Stimulated activated naive CD8-positive, alpha-beta T cell treated with anti-CD3 and anti-CD28 coated beads, Interleukin-15, amount 100 ng/mL, for 72 hours (primary cell): ENCODE measurements at places on chromosomes 4 and X.

- DNase-seq, result no peak
Observed at GRCh38 chr4:109469915-109470314, 36.3 kb downstream of the SEC24B start.

- DNase-seq, result no peak
Observed at GRCh38 chr4:62806816-62807215, 1602.4 kb downstream of the TECRL start.

- DNase-seq, result no peak
Observed at GRCh38 chrX:153968255-153968654, 3.4 kb downstream of the HCFC1 start.

DNA sequence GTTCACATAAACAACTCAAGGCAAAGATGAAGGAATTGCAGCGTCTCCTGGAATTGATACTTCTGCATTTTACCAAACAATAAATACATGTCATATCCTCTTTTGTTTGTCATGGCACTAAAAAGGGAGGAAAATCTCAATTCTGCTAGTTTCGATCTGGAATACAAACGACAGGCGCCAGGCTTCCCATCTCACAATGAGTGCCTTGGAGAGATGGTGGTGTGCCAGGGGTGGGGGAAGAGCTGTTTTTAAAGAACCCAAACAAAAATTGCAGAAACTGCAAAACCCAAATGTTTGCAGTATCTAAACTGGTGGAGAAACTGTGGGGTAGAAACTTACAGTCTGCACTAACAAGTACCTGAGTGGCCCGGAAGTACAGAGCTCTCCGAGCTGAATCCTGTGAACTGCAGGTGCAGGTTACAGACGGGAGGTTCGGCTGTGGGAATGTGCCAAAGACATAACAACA is 53.0 kb upstream of the KLF3 start:
- DNase-seq, result no peak

- DNase-seq, result no peak
Observed at GRCh38 chrX:43641691-43642090, 14.4 kb upstream of the MAOA start.

DNA sequence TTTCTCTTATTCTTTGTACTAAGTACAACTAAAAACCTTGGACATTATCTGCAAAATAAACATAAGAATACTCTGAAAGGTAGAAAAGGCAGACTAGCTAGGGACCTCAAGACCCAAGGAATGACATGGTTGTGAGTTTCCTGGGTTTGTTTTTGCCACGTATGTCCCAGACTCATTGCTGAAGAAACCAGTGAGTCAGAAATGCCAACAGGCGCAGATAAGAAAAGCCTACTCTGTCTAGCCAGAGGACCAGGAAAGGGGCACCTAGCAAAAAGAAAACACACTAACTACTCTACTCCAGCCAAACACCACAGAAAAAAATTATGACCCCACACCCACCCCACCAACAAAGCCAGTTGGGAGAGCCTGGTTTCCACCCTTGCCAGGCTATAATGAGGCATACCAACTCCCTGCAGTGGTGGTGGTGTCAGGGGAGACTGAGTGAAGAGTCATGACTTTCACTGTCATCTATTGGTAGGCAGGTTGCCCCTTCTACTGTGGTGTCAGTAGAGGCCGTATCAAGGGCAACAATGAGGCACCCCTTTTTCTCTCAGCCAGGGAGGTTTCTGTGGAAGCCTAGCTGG is 10.9 kb downstream of the MTMR1 start:
- DNase-seq, result peak; percentile 33

GRCh38 chr4:186297013-186297645 is 31.1 kb downstream of the F11 start:
- DNase-seq, result no peak

DNA sequence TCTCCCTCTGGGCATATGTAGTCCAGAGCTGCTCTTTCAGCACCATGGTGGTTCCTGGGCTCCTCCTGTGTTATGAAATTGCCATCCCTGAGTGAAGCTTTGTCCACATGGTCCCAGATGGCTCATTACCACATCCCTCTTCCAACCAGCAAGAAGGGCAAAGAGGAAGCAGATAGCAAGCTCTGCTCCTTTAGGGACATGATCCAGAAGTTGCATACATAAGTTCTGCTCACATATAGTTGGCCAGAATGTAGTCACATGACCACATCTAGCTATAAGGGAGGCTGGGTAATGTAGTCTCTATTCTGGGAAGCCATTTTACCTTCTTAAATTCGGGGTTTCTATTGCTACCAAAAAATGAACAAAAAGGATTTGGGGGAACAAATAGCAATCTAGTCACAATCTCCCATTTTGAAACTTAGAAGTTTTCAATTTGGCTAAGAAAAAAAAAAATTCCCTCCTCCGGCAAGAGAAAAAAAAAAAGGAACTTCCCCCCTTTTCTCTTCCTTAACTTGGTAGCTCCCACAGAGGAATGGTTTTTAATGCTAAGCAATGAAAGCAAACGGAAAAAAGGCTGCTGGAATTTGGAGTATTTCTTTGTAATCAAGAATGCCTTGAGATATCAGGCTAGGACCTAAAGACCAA is 88.2 kb upstream of the USP9X start:
- DNase-seq, result no peak

GRCh38 chrX:108165383-108166111 is 74.0 kb downstream of the ATG4A start:
- no peak for DNase-seq
